ENCODE measurements at places on chromosomes 6 and 20. TPM values are rescaled to one million over a fixed set of nuclear protein-coding genes. Genes with fewer than 3 reads are reported as not detected.

Gene FAM217A
- polyA plus RNA-seq = 1.2 TPM

Gene TINAG
- polyA plus RNA-seq = not detected

Gene CST5
- 0.61 TPM for polyA plus RNA-seq

DNA sequence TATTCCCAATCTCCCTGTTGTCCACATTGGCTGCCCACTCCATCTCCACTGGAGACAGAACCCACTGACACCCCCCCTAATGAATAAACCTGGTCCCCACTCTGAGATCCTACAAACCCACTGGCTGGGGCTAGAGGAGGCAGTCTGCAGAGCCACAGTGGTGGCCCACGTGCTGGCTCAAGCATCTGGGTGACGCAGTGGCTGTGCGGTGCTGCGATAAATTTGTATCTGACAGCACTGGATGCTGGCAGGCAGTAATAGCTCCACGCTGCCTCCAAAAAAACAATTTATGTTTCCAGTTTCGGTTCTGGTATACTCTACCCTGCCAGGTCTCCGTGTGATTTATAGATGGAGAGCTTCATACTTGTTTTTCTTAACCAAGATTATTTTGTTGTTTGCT, 87.1 kb upstream of the SYNDIG1 start:
- DNase-seq = no peak

DNA sequence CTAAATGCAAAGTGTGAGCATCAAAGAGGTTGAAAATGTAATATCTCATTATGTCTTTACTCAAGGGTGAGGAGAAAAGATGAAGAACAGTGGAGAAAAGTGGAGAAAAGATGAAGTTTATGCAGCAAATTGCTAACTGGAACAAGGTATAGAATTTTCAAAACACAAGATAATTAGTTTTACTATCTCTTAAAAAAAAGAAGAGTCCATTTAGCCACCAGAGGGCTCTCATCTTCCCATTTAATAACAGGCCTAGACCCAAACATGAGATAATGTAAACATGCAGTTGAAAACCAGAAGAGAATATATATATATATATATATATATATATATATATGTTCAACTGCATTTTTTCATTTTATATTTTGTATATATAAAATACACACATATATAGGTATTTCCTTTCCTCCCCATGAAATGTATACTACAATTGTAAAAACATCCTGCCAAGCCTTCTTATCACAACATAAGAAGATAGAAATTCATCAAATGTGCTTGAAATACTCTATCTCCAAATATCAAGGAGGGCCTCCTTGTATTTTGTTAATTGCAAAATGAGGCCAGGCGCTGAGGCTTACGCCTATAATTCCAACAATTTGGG, 78.4 kb downstream of the ADTRP start:
- DNase-seq = no peak
